ENCODE measurements at places on chromosomes 12 and 14.

DNA sequence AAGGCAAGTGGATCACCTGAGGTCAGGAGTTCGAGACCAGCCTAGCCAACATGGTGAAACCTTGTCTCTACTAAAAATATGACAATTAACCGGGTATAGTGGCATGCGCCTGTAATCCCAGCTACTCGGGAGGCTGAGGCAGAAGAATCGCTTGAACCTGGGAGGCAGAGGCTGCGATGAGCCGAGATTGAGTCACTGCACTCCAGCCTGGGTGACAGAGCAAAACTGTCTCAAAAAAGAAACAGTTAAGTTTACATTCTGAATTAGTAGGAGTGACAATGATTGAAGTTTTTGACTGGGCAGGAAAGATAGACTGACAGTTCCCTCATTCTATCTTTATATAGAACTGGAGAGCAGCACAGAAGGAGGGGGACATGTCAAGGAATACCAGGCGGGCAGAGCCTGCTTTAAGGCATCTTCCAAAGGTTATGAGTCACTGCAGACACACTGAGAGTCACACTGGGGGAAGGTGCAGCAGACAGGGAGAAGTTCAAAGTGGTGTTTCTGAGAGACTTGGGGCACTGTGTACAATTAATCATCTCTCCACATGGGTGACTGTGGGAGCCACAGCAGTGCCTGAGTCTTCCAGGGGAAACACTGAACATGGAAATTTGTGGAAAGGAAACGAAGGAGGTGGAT lies 42.8 kb upstream of the RNASE3 start:
- no peak for DNase-seq

DNA sequence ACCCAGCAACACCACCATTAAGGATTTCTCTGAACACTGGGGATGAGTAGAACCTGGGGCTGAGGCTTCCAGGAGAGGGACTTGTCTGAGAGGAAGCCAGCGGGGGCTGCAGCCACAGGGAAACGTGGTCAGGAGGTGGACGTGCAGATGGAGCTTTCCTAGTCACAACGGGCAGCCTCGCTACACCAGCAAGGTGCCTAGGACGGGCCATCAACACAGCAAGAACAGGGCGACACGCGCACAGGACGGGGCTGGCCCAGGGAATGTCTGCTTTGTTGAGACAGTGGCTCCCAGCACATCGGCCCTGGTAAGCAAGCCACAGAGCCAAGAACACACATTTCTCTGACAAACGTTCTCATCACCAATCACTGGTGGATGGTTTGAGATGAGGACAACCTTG lies 25.3 kb downstream of the ANKLE2 start:
- no peak for DNase-seq

- DNase-seq: no peak
Observed at GRCh38 chr14:41839661-41840060, 233.0 kb downstream of the LRFN5 start.

DNA sequence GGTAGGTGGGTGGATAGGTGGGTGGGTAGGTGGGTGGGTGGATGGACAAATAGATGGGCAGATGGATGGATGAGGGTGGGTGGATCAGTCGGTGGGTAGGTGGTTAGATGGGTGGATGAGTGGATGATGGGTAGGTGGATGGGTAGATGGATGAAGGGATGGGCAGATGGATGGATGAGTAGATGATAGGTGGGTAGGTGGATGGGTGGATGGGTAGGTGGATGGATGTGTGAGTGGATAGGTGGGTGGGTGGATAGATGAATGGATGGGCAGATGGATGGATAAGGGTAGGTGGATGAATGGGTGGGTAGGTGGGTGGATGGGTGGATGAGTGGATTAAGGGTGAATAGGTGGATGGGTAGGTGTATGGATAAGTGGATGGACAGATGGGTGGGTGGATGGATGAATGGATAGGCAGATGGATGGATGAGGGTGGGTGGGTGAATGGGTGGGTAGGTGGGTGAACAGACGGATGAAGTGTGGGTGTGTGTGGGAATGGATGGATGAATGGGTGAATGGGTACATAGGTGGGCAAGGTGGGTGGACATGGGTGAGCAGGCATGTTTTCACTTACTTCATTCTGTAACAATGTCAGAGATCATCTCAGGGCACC lies 3.3 kb upstream of the INF2 start:
- no peak for DNase-seq

GRCh38 chr12:117060929-117061305 lies 38.3 kb downstream of the TESC start:
- DNase-seq: no peak
